ENCODE measurements at places on chromosomes 7 and 10.

DNA sequence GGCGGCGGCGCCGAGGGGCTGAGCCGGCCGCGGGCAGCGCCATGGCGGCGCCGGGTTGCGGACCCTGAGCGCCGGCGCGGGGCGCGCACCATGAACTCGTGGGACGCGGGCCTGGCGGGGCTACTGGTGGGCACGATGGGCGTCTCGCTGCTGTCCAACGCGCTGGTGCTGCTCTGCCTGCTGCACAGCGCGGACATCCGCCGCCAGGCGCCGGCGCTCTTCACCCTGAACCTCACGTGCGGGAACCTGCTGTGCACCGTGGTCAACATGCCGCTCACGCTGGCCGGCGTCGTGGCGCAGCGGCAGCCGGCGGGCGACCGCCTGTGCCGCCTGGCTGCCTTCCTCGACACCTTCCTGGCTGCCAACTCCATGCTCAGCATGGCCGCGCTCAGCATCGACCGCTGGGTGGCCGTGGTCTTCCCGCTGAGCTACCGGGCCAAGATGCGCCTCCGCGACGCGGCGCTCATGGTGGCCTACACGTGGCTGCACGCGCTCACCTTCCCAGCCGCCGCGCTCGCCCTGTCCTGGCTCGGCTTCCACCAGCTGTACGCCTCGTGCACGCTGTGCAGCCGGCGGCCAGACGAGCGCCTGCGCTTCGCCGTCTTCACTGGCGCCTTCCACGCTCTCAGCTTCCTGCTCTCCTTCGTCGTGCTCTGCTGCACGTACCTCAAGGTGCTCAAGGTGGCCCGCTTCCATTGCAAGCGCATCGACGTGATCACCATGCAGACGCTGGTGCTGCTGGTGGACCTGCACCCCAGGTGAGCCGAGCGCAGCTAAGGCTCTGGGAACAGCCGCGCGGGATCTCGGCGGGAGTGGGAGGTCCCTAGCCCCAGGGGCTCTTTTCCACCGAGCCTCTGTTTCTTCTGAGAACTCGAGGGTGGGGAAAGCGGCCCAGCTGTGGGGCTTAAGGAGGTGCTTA, at the start of gene GPR26:
TSS of gene GPR26 (plus strand) at position 38 of the 919 bp plus-strand sequence. CDS start at position 91, 53 bp downstream.
- H3K27me3 ChIP-seq = no peaks in the 10 kb centered on the region
- no peaks in the 10 kb centered on the region for H3K36me3 ChIP-seq
- H3K27ac ChIP-seq = no peak within 1 kb of the TSS
- no peak within 1 kb of the TSS for H3K4me3 ChIP-seq
- H3K4me1 ChIP-seq = no peaks in the 10 kb centered on the region
- DNase-seq = no peak

GRCh38 chr7:64884085-64884912, 18.8 kb upstream of the ZNF273 start:
- H3K36me3 ChIP-seq = no peaks in the 10 kb centered on the region

- H3K4me1 ChIP-seq = no peaks in the 10 kb centered on the region
- no peak for DNase-seq
- no peaks in the 10 kb centered on the region for H3K27me3 ChIP-seq
Measured at GRCh38 chr7:23966941-23967340, 256.9 kb downstream of the STK31 start.

GRCh38 chr7:33700001-33700899, 205.1 kb upstream of the BMPER start:
- no peaks in the 10 kb centered on the region for H3K27me3 ChIP-seq
- H3K4me1 ChIP-seq = peaks cover 3% of the 10 kb centered on the region
- no peak overlapping the region for H3K27ac ChIP-seq
- H3K36me3 ChIP-seq = no peaks in the 10 kb centered on the region
- H3K4me3 ChIP-seq = no peak overlapping the region

Measured in naive thymus-derived CD4-positive, alpha-beta T cell (primary cell).